ENCODE measurements at places on chromosomes 4 and X.

- DNase-seq, result peak; percentile 73
Measured at GRCh38 chr4:3442959-3443749, 1.4 kb downstream of the HGFAC start.

DNA sequence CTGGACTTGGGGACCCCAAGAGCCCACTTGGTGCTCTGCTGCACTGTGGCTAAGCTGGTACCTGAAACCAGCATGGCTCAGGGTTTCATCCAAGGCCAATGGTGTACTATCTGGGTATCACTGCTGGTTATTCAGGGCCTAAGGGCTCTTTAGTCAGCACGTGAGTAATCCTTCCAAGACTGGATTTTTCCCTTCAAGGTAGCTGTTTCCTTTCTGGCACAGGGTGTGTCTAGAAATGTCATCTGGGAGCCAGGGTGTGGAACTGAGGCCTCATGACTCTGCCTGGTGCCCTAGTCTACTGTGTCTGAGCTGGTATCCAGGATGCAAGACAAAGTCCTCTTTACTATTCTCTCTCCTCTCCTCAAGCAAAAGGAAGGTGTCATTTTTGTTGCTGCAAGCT lies 99.0 kb upstream of the QRFPR start:
- no peak for DNase-seq

GRCh38 chrX:41085512-41085877 lies 250 bp downstream of the USP9X start:
- peak; percentile 54 for DNase-seq

- DNase-seq, result no peak
Measured at GRCh38 chr4:79993476-79993875, 79.6 kb downstream of the ANTXR2 start.

DNA sequence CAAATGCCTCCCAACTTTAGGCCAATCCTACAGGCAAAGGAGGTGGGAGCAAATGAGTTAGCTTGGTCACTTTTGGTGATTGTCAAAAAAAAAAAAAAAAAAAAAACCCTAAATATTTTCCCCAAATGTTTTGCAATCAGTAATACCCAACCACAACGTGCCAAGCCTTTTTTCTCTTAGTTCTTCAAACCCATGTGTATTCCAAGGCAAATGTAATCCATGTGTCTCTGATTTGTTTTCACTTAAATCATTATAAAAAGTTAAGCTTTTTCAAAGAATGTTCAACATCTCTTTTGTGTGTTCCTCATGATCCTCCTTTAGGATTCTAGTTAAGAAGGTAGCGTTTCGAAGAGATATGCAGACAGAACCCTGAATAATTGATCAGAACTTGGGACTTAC lies 328.4 kb downstream of the PAPSS1 start:
- DNase-seq, result no peak

DNA sequence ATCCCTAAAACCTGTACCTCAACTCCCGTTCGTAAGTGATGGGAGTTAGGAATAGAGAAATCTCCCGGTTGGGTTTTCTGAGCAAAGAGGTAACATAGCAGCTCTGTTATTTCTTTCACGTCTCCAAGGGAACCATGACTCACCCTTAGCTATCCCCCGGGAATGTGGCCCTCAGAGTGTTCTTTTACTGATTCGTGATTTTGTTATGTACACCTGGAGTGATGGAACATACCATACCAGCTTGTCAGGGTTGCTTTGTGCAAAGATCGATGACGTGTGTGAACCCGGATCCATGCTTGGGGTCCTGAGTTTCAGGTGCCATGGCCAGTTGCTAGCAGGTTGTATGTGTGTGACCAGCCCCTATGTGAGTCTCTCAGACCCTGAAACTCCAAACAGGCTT lies 52.6 kb downstream of the HPRT1 start:
- no peak for DNase-seq

DNA sequence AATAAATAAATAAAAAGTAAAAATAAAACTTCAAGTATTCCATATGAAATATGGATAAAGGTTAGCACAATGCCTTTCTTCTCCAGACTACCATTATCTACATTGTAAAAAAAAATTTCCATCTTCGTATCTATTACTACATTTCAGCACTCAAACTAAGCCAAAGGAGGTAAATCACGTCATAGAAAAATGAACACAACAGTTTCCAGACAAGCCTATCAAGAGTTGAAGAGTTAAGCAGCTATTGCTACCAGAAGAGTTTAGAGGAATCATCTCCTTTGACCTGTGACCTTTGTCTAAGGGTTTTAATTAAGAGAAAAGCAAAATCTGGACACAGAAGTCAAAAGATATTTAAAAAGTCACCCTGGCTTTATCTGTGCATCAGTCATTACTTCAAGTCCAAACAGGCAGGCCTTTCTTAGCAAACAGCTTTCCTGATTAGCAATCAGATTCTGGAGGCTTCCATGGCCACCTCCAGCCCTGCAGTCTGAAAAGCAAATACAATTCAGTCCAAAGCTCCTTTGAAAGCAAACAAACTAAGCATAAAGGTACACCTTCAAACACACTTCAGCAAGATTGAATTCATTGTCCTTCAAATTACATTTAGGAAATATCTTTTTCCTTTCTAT lies 82.2 kb downstream of the APBB2 start:
- no peak for DNase-seq

- DNase-seq, result no peak
Measured at GRCh38 chr4:7154351-7154981, 37.9 kb upstream of the SORCS2 start.

DNA sequence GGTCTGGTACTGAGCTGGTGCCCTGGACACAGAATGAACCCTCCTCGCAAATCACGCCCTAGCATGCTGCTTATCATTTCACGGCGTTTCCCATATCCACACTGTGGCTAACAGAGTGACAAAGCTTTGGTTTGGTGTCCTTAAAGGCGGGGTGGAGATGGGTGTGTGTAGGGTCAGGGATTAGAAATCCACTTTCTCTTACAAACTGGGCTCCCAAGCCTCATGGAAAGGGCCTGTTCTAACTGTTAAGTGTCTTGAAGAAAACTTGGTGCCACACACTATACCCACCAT lies 735 bp upstream of the CHRDL1 start:
- DNase-seq, result no peak

- no peak for DNase-seq
Measured at GRCh38 chr4:135839712-135840111, 1638.1 kb upstream of the PABPC4L start.

DNA sequence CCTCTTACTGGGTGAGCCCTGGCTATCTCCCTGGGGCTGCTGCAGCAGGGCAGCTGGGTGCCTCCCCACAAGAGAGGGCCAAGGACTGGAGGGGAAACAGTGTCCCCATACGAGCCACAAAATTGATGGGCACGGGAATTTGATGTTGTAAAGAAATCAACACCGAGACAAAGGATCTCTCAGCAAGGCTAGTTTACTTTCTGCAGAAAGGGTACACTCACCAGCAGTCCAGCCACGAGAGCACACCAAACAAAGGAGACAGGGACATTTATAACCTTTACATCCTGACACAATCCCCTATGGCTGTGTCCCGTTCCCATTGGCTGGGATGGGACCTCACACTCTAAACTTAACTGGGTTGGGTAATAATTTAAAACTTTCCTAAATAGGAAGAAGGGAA lies 25.9 kb downstream of the METAP1 start:
- no peak for DNase-seq

- DNase-seq, result no peak
Measured at GRCh38 chrX:105758754-105759153, 63.6 kb upstream of the NRK start.

DNA sequence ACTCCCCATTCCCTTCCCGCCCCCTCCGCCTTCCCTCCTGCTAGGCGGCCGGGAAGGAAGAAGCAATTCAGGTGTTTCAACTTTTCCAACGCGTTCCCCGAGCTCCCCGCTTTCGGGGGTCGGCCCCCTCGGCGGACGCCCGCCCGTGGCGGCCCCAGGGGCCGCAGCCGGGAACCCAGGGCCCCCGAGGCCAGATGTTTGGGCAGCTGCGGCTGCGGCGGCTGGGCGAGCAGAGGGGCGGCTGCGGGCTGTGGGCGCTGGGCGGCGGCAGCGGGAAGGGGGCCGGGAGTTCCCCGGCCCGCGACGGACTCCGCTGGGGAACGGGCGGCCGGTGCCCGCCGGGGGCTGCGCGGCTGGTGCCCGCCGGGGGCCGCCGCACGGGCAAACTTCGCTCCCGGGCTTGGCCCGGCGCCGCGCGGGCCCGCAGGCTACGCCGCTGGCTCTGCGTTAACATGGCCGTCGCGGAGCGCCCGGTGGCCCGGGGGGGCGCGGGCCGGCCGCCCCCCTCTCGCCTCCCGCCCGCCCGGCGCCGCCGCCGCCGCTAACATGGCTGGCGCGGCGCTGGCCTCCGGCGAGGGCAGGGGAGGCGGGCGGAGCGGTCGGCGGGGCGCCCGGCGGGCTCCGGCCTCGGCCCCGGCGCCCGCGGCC lies 510 bp downstream of the HMGB3 start:
- DNase-seq, result peak; percentile 7

GRCh38 chrX:140918398-140919038 lies 83.9 kb upstream of the SPANXB1 start:
- peak; percentile 20 for DNase-seq

- DNase-seq, result no peak
Measured at GRCh38 chr4:100936661-100937375, 410.5 kb downstream of the PPP3CA start.

- DNase-seq, result no peak
Measured at GRCh38 chr4:127586922-127587571, 45.7 kb upstream of the INTU start.

DNA sequence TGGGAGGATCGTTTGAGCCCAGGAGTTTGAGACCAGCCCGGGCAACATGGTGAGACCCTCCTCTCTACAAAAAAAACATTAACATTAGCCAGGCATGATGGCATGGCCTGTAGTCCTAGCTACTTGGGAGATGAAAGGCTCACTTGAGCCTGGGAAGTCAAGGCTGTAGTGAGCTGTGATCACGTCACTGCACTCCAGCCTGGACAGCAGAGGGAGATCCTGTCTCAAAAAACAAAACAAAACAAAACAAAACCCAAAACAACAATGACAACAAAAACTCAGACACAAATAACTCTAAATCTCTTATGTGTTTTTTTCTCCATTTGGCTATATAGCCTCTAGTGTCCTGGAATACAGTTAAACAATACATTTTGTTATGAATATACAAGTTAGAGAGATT lies 127.3 kb upstream of the STK26 start:
- DNase-seq, result no peak

DNA sequence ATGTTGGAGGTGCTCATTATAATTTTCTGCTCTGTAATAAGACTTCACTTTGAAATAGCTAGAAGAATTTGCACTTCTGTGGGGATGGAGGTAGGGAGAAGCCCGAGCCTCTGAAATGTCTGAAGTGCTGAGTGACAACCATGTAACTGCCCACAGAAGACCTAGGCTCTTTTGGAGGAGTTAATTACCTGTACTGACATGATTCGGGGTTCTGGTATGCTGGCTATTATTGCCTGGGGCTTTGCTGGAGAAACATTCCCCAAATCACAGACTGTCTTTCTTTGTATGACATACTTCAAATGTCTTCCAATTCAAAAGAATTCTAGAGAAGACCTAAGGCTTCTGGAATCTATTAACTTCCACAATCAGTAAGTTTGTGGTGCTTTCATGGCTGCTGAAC lies 211.2 kb upstream of the POF1B start:
- DNase-seq, result no peak

GRCh38 chr4:74997948-74998729 lies 65.2 kb downstream of the PARM1 start:
- DNase-seq, result no peak

GRCh38 chrX:65879977-65880799 lies 159.7 kb downstream of the VSIG4 start:
- no peak for DNase-seq

- DNase-seq, result no peak
Measured at GRCh38 chr4:37770016-37770415, 56.5 kb upstream of the PGM2 start.

DNA sequence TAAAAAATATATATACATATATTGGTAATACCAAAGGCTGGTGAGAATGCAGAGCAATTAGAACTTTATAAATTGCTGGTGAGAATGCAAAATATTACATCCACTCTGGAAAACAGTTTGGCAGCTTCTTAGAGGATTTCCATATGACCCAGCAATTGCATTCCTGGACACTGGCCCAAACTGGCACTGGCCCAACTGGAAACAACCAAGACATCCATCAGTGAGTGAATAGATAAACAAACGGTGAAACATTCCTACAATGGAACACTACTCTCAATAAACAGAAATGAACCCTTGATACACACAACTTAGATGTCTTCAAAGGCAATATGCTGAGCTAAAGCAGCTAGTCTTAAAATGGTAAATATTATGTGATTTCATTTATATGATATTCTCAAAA lies 524.2 kb downstream of the IQCM start:
- no peak for DNase-seq

DNA sequence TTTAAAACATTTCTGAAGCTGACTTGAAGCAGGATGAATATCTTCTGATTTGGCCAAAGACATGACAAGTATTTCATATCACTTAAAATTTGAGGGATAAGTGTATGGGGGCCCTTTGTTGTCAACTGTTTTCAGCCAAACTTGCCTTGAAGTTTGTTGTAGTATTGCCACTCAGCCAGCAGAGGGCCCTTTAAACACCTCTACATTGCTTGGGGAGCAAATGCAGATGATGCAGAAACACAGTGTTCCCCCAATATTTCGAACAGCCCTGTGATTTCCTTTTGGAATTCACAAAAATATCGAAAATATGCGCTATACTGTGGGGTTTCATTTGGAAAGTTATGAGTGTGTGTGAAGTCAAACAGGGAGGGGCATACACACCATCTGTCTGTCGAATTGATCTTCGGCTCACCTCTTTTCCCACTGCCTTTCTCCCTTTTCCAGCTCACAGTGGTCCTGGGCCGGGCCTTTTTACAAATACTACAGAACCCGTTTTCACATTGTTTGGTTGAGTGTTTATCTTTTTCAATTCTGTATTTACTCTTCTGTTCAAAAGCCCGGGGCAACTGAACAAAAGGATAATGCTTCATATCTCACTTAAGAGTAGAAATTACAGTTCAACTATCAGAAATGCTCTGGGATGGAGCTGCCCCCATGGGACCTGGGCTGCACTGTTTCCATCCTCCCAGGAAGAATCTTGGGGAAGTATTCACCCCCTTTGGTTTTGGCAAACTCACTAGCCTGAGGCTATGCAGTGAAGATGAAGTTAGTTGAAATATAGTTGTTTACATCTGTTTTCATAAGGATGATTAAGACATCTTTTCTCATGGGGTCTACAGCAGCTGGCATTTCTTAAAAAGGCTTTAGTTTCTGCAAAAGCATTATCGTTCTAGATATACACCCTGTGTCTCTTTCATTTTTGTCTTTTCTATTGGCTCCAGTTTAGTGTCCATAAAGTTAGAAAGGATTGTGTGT lies 137.6 kb downstream of the EGF start:
- peak; percentile 19 for DNase-seq

DNA sequence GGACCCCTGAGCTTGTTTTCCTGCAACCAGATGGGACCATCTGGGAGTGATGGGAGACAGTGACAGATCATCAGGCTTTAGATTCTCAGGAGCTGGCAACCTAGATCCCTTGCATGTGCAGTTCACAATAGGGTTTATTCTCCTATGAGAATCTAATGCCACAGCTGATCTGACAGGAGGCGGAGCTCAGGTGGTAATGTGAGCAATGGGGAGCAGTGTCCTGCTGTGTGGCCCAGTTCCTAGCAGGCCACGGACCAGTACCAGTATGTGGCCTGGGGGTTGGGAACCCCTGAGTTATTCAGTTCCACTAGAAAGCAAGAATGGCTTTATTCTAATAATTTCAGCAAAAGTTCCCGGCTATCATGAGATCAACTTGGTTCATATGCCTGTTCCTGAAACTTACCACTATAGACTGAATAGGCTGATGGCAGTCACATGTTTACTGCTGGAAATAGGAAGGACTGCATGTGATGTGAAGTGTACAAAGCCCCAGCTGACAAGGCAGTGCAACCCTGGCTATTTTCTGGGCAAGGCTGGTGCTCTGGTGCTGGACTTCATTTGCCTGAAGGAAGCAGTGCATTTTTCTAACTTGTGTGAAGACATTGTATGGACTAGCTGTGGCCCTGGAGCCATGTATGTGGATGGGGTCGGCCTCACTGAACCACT lies 107.2 kb downstream of the SPRY1 start:
- DNase-seq, result no peak

Measured in T-helper 17 cell (primary cell).